ENCODE measurements at places on chromosomes 1 and 21.
A peak's percentile ranks its signal among the peaks of the same experiment; 100 is the strongest.

DNA sequence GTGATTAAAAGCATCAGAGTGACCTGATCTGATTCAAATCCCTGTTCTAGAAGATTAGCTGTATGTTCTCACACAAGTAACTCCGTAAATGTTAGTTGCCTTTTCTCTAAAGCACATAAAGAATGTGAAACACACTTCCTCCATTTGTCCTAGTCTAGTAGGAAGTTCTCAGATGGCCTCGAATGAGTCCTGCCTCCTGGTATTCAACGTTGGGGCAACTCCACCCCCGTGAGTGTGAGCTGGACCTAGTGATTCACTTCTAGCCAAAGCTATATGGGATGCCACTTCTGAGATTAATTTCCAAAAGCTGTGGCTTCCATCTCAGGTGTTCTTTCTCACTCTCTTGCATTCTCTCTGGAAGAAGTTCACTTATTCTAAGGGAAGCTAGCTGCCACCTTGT is 267.6 kb downstream of the GPATCH2 start:
- DNase-seq, result no peak

- no peak for DNase-seq
Observed at GRCh38 chr1:65890201-65890843, 97.6 kb downstream of the PDE4B start.

- no peak for DNase-seq
Observed at GRCh38 chr1:84795966-84796600, 96.9 kb downstream of the LPAR3 start.

DNA sequence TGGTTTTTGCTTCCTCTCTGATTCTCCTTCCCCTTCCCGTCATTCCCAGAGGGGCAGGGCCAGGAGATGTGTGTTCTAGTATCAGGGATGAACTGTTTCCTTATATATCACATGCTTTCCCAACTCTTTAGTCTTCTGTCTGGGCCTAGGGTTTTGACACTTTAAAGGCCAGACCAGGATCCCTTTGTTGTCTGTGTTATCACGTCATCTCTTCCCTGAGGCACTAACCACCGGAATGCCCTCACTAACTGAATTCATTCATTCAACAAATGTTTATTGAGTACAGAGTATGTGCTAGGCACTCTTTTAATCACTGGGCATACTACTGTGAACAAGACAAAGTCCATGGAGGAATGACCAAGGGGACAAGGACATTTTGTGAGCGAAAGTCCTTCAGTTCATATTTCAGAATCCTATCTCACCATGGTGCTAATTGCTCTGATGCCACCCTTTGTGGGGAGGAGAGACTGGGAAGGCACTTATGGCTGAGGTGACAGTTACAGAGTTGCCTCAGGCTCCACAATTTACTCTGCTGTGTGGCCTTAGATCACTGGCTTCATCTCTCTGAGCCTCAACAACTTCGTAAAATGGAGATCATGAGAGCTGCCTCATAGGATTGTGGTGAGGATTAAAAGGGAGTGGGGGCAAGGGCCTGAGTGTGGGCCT is 12.0 kb upstream of the ZNF362 start:
- DNase-seq, result no peak

DNA sequence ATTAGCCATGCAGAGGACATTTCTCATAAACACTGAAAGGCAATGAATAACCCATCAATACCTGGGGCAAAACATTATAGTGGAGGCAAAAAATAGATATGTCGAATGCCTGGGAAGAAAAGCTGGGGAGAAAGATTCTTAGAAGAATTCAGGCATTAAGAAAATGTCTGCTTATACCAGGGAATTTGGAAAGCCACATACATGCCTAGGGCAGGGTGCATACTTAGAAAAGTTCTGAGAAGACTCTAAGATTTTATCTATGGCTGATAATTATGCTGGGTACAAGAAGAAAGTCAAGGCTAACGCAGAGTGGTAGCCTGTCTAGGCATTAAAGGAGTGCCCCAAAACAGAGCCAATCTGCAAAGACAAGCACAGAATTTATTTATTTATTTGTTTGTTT is 18.4 kb downstream of the SLAMF6 start:
- no peak for DNase-seq

- DNase-seq, result no peak
Observed at GRCh38 chr21:33355996-33356395, 31.2 kb downstream of the IFNAR1 start.

- DNase-seq, result no peak
Observed at GRCh38 chr1:2115702-2116341, 65.6 kb downstream of the PRKCZ start.

DNA sequence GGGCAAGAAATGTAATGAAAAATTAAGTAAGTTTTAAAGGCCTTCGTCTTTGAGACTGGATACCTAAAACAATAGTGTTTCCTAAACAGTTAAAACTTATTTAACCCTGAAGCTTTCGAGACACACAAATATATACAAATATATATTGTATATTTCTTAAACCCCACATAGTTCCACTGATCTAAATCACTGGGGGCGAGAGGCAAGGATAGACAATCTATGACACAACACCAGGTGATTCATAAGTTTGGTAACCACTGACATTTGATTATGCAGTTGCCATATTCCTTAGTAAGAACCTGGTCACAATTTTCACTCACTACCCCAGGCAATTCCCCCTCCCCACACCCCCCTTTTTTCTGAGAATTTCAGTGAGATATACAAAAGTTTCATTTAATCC is 55.3 kb upstream of the BOLA1 start:
- peak; percentile 12 for DNase-seq

DNA sequence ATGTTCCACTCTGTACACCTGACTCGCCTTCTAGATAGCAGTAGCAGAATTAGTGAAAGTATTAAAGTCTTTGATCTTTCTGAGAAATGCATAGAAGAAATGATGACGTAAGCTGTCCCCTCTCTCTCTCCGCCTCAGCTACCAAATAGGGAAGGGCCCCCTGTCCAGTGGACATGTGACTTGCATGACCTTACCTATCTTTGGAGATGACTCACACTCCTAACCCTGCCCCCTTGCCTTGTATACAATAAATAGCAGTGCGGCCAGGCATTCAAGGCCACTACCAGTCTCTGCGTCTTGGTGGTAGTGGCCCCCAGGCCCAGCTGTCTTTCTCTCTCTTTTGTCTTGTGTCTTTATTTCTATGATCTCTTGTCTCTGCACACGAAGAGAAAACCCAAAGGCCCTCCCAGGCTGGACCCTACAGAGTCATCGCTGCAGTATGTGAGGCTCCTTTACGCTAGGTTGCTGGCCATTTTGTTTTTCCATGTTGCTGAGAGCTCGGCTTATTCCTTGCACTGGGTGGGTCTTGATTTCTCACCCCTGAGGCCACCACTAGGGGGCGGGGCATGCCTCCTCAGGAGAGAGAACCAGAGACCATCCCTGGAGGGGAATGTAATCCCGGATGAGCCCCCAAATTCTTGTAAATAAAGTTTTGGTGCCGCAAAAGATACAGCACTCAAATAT is 16.0 kb upstream of the ZBTB8B start:
- DNase-seq, result no peak

- DNase-seq, result no peak
Observed at GRCh38 chr21:42495765-42496119, 282 bp downstream of the RSPH1 start.

DNA sequence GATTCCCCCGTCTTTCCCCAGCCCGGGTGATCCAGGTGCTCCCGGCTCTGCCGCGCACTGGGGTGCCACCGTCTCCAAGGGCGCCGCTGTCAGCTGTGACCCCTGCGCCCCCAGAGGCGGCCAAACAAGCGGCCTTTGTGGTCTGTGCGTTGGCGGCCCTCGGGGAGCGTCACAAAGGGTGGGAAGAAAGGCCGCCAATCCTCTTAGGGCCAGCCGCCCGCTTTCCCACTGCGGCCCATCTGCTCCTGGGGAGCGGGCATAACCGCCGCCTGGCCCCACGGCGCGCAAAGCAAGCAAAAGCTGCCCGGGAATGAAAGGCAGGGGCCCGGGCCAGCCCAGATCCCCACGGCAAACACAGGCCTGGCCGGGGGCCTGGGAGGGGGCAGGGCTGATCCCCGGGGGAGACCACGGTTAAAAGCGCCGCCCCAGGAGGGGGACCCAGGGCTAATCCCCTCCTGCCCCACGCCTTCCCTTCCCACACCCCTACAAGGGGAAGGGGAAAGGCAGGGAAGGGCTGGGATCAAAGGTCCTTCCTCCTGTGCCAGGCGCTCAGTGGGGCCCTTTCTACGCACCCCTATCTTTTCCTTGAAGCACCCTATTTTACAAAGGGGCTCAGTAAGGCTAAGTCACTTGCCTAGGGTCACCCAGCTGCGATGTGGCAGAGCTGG is 24.0 kb downstream of the C1QB start:
- DNase-seq, result no peak

DNA sequence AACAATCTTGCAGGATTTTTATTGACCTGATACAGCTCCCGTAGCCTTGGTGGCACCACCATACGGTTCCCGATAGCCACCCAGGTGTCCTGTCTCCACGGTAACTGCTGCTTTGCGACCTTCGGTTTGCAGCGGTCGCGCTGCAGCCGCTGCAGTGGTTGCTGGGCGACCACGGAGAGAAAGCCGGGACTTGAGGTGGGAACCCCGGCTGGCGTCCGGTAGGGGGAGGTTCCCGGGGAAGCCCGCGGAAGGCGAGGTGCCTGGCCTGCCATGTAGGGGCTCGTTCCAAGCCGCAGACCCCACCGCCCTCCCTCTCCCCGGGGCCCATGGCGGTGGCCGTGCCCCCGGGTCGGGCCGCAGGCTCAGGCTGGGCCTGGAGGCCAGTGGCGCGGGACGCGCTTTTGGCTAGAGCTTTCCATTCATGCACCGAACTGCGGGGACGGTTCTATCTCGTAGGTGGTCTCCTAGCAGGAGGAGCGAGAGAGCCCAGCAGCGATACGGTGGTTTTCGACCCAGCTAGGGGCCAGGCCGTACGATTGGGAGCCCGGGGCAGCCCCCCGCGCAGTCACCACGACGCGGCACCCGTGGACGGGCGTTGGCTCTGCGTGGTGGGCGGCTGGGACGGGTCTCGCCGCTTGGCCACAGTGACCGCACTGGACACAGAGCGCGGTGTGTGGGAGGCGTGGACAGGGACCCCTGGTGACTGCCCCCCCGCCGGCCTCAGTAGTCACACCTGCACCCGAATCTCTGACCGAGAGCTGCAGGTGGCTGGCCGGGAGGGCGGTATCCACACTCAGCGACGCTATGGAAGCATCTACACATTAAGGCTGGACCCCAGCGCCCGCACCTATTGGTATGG is at the start of gene KLHDC9:
Gene KLHDC9 (plus strand): TSS at position 152 of the 859 bp plus-strand sequence. CDS start 175 bp downstream, at position 327.
- peak; percentile 79 for DNase-seq

- no peak for DNase-seq
Observed at GRCh38 chr1:111052246-111052645, 87.6 kb downstream of the DRAM2 start.

- no peak for DNase-seq
Observed at GRCh38 chr1:199550199-199551065, 477.1 kb upstream of the NR5A2 start.

- DNase-seq, result no peak
Observed at GRCh38 chr1:161907265-161907664, 116.4 kb downstream of the OLFML2B start.

GRCh38 chr1:181251001-181251712 is 162.7 kb downstream of the IER5 start:
- peak; percentile 3 for DNase-seq

All from lung (tissue), 17 donors.